AG10803 (cell line): ENCODE measurements at places on chromosomes 4 and X.

- no peak for DNase-seq
These were observed 164.6 kb downstream of the MID1IP1 start for GRCh38 chrX:38965888-38966287.

DNA sequence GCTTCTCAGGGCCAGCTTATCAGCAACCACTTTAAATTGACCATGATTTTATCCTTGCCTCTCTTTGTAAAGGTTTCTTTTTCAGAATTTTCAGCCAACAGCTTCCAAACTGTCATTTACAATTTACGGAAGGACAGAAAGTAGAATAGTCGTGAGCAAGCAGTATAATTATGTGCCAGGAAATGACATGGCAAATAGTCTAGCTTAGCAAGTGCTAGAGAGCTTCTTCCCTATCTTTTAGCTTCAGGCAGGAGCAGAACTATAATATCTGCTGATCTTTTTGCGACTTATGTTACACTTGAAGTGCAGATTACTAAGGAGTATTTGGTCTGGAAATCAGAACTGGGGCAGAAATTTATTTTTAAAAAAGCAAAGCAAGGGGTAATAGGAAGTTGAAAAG, 123.0 kb upstream of the AP1S2 start:
- no peak for DNase-seq

- DNase-seq = peak; percentile 22
These were observed 111.2 kb downstream of the QDPR start for GRCh38 chr4:17400686-17401085.

DNA sequence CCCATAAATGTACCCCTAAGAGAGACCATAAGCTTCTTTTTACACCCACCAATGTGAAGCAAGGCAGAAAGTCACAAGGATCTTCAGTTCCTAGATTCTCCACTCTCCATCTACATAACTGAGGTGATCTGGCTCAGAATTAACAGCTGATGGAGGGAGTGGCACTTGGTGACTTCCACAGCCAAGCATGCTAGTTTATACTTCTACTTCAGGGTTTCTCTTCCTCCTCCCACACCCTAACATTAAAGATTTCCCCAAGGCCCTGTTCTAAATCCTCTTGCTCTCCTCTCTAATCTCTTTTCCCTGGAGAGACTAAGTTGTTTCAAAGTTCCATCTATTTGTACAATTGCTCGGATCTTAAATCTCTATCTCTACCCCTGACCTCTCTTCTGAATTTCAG, 81.1 kb downstream of the MBNL3 start:
- DNase-seq = no peak

DNA sequence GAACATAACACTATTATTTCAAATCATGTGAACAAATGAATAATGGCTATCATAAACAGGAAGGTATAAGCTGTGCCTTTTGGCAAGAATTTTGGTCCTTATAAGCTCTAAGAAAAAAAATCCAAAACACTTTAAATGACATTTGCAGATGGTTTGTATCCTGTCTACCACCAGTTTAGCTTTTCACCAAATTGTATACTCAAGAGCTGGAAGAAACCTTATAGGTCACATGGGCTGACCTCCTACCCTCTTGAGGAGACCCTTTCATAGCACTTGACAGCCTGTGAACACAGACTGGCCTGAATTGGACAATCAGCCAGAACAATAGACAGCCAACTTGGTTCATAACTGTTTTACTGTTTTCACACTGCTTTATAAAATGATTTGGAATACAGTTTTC, 24.3 kb downstream of the USP26 start:
- no peak for DNase-seq

- DNase-seq = no peak
These were observed 14.1 kb downstream of the PSAPL1 start for GRCh38 chr4:7420661-7421040.

DNA sequence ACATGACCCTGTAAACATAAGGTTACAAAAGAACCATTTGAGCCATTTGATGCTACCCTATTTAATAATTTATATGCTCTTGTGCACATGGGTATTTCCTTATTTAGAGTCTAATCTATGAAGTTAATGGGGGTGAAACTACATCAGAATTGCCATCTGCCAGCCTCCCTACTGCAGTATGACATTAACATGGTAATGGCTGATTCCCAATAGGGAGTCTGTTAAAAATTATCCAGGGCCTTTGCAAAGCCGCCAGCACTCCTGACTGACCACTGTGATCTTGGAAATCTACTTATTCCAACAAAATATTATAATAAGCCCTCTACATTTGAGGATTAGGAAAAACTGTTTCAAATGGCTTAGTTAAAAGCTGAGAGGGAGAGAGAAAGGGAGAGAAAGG, 153.7 kb downstream of the CLCN4 start:
- no peak for DNase-seq

GRCh38 chr4:16836324-16836723, 62.1 kb downstream of the LDB2 start:
- DNase-seq = no peak

DNA sequence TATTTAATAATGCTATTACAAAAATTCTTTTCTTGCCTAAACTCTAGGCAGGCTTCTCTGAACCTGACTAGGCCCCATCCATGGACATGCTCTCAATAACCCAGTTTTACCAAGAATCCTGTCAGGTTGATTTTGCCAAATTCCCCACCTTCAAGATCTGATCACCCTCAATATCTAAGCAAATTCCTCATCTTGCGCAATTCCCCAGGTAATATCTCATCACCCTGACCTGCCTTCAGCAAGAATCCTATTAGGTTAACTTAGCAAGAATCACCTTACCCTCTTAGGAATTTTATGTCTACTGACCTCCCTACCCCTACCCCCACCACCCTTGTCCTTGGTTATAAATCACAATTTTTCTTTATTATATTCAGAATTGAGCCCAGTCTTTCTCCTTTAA, 579.1 kb downstream of the C4orf33 start:
- DNase-seq = no peak

DNA sequence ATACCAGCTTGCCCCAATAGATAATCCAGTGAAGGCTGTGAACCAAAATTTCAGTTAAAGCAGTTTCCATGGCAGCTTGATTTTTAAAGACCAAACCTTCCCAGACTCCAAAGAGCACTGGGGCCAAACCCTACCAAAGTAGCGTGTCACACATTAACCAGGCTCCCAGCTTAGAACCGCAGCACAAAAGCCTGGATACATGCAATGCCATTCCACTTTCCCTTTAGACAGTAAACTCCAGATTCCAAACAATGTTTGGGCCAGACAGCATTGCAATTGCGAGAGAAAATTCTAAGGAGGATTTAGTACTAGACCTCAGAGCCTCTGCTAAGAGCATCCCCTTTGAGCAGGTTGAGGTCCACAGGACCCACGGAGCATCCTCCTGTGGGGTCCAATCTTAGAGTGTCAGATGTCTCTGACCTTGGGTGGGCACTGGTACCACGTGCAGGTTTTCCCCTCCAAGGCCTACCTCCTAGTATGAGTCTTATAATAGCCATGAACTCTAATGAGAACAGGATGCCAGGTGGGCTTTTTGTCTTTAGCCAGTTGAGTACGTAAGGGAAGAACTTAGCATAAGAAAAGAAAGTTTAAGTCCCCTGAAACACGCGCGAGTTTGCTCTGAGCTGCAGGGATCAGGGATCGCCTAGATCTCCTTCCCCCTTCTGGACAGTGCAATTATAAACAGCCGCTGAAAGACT, 38.8 kb downstream of the MGARP start:
- peak; percentile 16 for DNase-seq

- DNase-seq = no peak
These were observed 956.7 kb downstream of the GLUD2 start for GRCh38 chrX:122004127-122004526.

- DNase-seq = peak; percentile 85
These were observed 13.2 kb upstream of the RAB9B start for GRCh38 chrX:103845165-103845653.

DNA sequence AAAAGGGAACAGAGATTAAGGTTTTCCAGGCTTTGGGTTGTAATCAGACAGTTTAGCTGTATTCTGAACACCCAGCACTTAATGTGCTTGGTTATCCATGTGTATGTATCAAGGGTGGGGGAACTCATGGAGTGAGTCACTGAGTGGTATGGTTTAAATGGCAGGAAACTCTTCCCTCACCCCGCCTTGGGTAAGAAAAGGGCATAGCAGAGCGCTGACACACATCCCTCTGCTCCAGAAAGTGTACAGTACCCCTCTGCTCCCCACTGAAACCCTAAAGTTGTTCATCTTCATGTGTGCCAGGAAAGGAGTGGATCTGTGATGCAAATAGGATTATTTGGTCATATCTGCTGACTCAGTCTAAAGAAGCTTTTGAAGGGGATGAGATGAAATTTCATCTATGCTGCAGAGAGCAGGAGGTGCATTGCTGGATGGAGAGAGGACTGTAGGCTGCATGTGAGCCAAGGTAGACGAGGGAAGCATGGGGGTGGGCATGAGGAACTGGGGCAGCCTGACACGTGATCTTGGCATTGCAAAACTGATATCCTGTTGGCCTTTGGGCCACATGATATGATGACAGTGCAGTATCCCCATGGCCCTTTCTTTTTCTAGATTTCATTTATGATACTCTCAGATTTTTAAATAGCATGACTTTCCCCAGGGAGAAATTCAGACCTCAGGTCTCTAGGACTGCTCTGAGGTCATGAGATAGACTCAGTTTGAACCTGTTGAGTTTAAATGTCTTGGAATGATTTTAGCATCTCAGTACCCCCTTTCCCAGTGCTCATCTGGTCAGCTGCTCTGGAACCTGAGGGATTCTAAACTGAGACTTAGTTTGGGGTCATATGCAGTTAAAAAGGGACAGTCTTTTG, 84.8 kb downstream of the TMEM164 start:
- DNase-seq = peak; percentile 88

GRCh38 chrX:49230500-49231232, 2.5 kb downstream of the CACNA1F start:
- no peak for DNase-seq

DNA sequence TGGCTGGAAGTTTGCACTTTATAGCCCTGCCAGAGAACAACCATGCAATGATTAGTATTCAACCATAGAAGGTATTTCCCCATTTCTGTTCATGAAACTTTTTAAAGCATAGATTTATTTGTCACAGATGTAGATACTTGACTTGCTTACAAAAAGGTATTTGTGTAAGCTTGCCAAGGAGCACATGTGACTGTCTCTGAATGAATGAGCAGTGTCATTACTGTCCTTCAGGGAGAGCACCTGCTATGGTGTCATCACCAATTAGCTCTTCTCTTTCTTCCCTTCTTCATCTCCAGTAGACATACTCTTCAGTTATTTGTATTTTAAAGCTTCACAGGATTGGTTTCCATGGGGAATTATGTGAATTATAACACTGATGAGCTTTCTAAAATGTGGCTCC, 1064.7 kb upstream of the GRIA3 start:
- no peak for DNase-seq

DNA sequence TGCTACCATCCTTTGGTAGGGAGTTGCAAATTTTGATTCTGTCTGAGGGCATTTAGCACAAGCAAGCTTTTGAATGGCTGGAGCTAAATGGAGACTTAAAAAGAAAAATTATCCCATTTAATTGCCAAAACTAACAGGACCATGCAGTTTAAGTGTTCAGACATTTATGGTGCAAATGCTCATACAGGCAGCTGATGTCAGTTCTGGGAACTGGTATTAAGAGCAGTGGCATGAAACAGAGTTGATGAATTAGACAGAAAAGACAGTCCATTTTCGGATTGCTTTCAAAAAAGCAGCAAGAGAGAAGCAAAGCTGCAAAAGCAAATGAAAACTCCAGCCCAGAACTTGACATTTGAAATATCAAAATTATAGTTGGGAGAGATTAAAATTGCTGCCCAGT, 1.3 kb downstream of the SCRG1 start:
- no peak for DNase-seq

DNA sequence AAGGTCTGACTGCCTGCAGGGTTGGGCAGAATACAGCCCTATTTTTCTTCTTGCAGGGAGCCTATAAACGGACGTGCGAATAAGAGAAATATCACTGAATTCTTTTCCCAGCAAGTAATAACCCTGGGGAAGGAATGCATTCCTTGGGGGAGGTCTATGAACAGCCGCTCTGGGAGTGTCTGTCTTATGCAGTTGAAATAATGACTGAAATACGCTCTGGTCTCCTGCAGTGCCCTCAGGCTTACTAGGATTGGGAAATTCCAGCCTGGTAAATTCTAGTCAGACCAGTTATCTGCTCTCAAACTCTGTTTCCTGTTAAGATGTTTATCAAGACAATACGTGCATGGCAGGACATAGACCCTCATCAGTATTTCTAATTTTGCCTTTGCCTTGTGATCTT, 72.1 kb upstream of the FAM241A start:
- DNase-seq = no peak

DNA sequence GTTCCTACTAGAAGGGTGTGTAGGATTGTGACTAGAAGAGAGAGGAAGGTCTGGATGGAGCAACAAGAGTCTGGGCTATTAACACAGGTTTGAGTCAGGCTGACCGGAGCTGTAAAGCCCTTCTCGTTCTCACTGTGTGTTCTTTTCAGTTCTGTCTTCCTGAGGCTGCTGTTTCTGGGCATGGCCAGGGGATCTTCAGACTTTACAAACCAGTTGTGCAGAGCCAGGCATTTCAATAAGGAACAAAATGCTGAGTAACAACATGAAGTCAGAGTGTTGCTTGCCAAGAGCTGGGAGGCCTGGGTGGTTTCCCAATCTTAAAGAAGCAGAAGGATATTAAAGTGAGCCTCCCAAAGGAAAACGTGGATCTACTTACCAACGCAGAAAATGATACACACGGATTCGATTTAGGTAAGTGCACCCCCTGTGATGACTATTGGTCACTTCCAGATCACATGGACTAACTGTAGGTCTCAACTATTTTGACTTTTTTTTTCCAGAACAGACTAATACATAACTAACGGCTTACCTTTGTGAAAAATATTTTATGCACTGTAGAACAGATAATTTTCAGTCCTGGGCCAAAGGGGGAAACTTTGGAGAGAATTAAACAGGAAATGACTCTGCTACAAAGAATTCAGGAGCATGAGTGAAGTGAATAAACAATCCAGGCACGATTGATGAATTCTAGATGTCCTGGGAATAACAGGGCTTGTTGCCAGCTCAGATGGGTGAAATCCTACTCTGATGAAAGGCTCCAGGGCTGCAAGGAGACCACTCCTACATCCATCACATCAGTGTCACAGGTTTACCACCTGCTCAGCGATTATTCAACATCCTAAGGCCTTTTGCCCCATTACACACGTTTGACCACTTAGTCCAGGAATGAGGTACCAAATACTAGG, 94.5 kb downstream of the ANXA3 start:
- DNase-seq = peak; percentile 97

- DNase-seq = peak; percentile 12
These were observed 303.1 kb downstream of the IQCM start for GRCh38 chr4:149512501-149512900.

DNA sequence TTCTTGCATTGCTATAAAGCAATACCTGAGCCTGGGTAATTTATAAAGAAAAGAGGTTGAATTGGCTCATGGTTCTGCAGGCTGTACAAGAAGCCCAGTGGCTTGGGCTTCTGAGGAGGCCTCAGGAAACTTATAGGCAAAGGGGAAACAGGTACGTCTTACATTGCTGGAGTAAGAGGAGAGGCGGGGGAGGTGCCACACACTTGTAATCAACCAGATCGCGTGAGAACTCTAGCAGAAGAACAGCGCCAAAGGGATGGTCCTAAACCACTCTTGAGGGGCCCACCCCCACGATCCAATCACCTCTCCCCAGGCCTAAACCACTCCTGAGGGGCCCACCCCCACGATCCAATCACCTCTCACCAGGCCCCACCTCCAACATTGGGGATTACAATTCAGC, 50.6 kb upstream of the SHOX start:
- no peak for DNase-seq

GRCh38 chr4:48539597-48539996, 49.5 kb downstream of the ZAR1 start:
- no peak for DNase-seq
